DMS153 (cell line): ENCODE measurements at places on chromosomes 6 and 20.

DNA sequence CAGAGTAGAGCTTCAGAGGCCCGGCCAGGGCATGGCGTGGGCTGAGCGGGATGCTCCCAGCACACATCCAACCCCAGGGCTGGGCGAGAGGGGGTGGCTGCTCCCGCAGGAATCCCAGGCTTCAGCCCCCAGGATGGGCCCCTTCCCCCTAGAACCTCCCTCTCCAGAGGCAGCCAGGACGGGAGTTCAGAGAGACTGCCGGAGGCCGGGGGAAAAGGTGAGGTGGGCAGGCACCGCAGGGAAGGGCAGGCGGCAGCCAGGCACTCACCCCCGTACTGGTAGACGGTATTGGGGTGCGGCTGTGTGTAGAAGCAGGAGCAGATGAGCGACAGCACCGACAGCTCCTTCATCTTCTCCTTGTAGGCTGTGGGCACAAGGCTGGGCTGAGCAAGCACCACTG, 9.3 kb downstream of the STMN3 start:
- DNase-seq, result no peak

DNA sequence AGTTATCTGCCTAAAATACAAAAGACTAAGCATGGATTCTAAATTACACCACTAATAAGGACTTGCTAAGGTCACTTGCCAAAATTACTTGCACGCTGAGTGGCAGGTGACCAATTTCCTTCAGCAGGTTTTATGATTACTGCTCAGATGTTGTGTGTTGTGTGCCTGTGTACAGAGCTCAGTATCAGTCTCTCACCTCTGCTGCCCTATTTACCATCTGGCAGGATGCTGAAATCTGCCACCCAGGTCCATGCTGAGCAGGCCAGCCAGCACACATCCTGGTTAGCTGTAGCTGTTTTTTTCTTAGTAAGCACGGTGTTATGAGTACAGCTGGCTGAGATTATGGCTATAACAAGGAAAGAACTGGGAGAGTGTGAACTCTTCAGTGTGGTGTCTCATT, 34.0 kb downstream of the ELOVL4 start:
- no peak for DNase-seq

DNA sequence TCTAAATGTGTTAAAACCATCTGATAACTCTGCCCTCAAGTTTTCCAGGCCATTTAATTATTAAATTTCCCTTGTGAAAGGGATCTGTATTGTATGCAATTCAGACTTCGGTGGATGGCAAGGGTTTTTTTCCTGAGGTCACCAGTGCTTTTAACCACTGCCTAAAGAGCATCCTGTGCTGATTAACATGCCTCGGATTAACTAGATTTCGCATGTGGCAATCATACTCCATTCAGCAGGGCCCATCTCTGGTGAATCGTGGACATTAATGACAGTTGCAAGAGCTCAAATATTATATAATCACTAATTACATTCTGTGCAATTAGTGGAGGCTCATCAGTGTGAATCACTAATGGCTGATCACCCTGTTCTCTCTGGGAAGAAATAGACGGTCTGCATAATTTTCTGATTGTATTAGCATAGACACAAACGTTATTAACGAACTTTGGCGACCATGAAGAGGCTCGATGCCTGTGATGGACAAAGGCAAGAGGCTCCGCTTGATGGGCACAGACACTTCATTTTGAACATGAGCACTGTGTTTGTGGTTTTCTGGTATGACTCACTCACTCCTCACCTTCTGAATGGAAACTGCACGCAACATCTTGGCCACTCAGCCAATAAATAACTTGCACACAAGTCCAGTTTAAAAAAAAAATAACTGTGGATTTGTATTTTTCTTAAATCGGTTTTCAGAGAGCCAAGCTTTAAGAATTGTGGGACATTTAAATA, 31.4 kb downstream of the LINC00237 start:
- peak; percentile 71 for DNase-seq

DNA sequence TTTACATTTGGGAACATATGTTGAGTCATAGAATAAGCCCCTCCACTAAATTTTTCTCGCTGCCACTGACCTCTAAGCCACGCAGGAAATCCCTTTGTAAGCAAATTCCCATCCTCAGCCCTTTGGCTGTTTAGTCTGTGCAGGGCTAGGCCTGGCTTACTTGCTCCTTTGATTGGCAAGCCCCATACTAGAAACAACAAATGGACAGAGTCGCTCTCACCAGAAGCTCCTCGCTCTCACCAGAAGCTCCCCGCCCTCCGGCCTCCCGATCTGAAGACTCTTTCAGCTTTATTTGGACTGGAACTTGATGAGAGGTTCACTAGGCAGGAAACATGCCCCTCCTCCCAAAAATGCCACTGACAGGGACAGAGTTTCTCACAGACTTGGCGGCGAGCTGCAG, 149.2 kb upstream of the EXOC2 start:
- DNase-seq, result no peak

GRCh38 chr6:53041356-53041755, 23.8 kb upstream of the FBXO9 start:
- DNase-seq, result no peak

- DNase-seq, result no peak
Observed at GRCh38 chr20:18734525-18735189, 78.9 kb upstream of the SCP2D1 start.

- no peak for DNase-seq
Observed at GRCh38 chr6:139166238-139166955, 31.5 kb downstream of the HECA start.

GRCh38 chr6:150531957-150532356, 67.7 kb upstream of the PLEKHG1 start:
- no peak for DNase-seq

DNA sequence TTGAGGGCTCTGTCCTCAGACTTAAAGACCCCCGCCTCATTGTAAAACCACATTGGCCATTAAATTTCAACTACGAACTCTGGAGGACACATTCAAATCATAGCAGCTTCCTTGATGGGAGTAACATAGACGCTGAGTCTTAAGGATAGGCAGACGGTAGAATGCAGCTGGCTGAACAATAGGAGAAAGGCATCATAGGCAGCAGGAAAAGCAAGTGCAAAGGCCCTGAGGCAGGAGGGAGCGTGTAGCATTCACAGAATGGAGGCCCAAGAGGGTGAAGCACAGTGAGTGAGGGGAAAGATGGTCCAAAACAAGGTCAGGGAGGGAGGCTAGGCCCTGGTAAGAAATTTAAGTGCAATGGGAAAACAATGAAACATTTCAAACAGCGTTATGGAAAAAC, 8.6 kb upstream of the PFDN4 start:
- DNase-seq, result no peak

GRCh38 chr6:125867483-125867942, 76.8 kb downstream of the NCOA7 start:
- peak; percentile 34 for DNase-seq

GRCh38 chr6:157337751-157338150, 14.4 kb upstream of the TMEM242 start:
- DNase-seq, result no peak

- no peak for DNase-seq
Observed at GRCh38 chr6:132079286-132079685, 128.1 kb upstream of the CCN2 start.

- no peak for DNase-seq
Observed at GRCh38 chr6:169162752-169163407, 90.8 kb downstream of the THBS2 start.

DNA sequence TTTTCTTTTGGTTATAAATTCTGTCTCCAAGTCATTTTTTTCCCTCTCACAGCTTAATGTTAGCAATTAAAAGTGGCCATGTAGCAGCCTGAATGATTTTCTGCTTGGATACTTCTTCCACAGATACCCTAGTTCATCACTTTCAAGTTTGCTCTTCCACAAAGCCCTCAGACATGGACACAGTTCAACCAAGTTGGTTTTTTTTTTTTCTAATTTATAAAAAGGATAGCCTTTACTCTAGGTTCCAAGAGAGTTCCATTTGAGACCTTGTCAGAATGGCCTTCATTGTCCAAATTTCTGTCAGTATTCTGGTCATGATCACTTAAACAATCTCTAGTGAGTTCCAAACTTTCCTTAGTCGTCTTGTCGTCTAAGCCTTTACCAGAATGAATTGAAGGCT, 40.0 kb downstream of the RSPH3 start:
- DNase-seq, result no peak

DNA sequence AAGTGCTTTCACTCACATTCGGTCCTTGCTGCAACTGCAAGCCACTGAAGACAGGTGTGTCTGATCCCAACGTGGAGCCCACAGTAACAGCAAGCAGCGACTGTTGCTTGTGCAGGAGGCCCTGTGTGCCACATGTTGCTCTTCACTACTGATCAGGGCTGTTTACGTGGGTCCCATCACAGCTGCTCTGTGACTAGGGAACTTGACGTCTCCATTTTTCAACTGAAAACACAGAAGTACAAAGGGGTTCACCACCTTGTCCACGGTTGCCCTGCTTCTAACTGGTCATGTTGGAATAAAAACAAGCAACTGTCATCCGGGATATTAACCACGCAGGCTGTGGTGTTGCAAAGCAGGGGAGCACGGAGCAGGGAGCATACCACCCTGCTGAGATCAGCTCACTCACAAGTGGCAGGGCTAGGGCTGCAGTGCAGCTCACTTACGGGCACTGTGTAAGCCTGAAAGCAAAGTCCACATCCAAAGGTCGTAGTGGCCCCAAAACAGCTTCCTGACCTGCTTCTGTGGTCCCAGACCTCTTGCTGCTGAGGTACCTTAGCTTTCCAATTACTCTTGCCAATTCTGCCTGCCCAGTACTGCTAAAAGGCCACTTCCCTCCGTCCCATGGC, 105.8 kb upstream of the DUSP22 start:
- no peak for DNase-seq

DNA sequence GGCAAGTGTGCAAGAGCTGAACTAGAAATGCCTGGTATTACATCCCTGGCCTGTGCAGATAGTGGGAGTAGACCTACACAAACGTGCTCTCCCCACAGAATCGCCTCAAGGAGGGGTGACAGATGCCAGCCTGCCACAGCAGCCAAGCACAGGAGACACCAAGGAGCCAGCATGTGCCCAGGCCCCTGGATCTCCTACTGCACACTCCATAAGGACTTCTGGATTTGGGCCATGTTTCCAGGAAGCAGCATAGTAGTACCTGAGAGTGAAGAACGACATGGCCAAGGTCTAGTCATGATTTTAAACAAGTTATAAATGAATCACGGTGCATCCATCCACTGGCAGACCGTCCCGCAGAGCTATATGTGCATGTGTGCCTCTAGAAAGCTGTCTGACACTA, 232.2 kb downstream of the SYNDIG1 start:
- no peak for DNase-seq

DNA sequence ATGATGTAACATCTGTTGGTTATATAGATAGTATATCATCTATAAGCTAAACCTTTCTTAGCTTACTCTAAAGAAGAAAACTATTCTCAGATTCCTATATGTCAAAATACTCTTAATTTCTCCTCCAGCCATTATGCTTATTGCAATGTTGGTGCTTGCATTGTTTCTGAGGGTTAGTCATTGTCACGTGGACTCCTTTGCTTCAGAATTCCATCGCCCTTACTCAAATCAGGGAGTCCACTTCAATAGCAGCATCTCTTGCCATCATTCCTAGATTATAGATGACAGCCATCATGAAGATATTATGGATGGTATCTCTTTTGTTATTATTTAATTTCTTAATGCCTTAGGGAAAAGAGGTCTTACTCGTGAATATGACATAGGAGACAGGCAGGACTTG, 776.1 kb downstream of the TENT5A start:
- DNase-seq, result no peak

DNA sequence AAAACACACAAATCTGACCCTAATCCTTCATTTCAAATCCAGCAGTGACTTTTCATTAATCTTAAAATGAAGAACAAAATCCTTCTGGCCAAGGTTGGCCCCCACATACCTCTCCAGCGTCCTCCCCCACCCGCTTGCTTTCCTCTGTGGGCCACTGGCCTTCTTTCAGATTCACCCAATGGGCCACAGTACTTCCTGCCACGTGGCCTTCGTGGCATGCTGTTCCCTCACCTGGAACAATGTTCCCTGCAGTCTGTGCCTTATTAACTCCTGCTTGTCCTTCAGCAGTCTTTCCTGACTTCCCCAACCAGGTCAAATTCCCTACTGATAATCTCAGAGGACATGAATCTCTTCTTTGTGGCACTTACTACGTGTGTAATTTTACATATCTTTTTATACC, 5.3 kb upstream of the GTF2H4 start:
- DNase-seq, result no peak

- DNase-seq, result no peak
Observed at GRCh38 chr6:76972474-76972873, 490.8 kb downstream of the HTR1B start.

DNA sequence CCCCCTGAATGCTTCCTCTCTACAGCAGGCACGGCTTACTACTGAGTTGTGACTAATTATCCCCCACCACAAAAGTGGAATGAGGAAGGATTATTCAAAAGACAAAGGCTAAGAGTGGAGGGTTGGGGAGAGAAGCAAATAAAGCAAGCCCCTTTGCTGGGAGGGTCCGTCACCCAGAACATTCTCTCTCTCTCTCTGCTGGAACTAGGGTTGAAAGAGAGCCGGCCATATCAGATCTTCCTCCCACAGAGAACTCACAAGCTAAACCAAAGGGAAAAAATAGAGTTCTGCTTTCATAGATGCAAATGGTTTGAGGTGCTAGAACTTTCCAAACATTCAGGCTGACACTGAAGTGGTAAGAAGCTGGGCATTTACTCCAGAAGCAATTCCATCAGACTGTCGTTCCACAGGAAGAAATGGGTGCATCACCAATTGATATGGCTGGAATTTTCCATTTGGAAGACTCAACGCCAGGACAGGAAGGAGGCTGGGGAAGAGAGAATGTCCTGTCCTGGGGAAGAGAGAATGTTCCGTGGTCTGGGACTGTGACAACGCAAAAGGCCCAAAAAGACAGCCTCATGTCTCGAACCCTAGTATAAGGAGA, 7.9 kb downstream of the ZMYND8 start:
- no peak for DNase-seq

- DNase-seq, result no peak
Observed at GRCh38 chr6:154945271-154945890, 49.7 kb upstream of the TIAM2 start.

DNA sequence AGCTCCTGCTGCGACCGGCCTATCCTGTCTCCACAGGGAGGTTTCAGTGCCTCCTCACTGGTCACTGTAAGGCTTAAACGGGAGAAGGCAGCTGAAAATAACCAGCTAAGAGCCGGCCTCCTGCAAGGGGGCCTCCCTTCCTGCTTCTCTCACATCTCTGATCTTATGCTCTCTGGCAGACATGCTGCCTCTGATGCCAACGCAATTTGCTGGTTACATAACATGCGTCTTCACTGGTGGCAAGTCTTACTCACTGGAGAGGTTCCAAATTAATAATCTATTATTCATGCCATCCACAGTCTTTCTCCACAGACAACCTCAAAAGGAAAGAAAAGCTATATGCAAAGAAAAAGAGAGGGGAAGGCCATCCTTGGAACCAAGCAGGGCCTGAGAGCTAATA, 91.8 kb upstream of the LRFN2 start:
- DNase-seq, result no peak
